ENCODE measurements at places on chromosomes 7 and 10.

- no peak for DNase-seq
Observed at GRCh38 chr10:1123972-1124371, 67.8 kb downstream of the WDR37 start.

GRCh38 chr7:44380831-44381493 lies 55.6 kb upstream of the CAMK2B start:
- no peak for DNase-seq

DNA sequence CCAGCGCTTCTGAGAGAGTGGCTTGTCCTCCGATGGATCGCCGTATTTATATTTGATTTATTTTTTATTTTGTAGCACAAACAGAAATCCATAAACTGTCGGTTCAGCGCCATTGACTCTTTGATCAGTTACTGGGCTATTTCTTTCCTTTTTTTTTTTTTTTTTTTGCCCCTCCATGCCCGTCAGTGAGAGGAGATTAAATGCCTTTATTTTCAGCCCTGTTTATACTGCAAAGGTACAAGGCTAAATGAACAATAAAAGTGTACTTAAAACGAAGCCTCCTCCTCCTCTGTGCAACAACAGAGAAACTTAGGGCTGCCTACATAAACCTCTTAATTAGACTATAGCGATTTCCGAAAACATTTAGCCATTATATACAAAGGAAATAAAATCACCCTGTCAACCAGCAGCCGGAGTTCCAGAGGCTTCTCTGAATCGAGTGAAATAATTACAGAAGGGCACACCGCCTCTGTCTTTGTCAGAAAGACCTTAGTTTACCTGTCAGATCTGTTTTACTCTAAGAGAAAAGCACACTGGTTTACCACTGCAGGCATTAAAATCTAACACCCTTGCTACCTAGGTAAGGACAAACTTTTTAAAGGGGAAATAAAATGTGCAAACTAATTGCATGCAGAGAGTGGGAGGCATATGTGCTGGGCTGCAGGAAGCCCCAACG lies 3.5 kb downstream of the EBF3 start:
- no peak for DNase-seq

GRCh38 chr7:141073173-141073640 lies 657 bp upstream of the TMEM178B start:
- DNase-seq = no peak

- DNase-seq = no peak
Observed at GRCh38 chr10:75417522-75417927, 13.9 kb upstream of the LRMDA start.

- DNase-seq = no peak
Observed at GRCh38 chr7:29044554-29044953, 86.4 kb upstream of the TRIL start.

- DNase-seq = no peak
Observed at GRCh38 chr10:133219782-133220181, 10.2 kb upstream of the UTF1 start.

DNA sequence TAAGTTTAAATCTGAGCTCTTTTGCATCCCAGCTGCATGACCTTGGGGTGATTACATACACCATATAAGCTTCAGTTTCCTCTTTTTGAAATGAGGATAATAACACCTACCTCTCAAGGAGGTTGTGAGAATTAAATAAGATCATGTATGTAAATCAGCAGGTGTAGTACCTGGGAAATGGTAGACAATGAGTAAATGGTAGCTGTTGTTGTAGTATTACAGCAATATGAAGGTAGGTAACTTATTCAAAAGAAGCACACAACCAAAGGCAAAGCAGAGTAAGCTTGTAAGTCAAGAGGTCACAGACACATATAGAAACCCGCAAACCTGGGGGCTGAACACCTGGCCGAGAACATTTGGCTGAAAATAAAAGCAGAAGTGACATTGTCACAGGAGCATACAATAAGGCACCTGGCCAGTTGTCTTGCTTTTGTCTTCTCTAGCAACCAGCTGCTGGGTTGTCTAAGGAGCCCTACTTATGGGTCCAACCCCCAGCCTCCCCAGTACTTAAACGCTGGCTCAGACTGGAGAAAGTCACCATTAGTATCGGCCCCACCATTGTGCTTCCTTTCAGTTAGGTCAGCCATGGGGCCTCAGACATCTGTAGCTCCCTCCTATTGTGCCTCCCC lies 203.6 kb upstream of the MKLN1 start:
- no peak for DNase-seq

DNA sequence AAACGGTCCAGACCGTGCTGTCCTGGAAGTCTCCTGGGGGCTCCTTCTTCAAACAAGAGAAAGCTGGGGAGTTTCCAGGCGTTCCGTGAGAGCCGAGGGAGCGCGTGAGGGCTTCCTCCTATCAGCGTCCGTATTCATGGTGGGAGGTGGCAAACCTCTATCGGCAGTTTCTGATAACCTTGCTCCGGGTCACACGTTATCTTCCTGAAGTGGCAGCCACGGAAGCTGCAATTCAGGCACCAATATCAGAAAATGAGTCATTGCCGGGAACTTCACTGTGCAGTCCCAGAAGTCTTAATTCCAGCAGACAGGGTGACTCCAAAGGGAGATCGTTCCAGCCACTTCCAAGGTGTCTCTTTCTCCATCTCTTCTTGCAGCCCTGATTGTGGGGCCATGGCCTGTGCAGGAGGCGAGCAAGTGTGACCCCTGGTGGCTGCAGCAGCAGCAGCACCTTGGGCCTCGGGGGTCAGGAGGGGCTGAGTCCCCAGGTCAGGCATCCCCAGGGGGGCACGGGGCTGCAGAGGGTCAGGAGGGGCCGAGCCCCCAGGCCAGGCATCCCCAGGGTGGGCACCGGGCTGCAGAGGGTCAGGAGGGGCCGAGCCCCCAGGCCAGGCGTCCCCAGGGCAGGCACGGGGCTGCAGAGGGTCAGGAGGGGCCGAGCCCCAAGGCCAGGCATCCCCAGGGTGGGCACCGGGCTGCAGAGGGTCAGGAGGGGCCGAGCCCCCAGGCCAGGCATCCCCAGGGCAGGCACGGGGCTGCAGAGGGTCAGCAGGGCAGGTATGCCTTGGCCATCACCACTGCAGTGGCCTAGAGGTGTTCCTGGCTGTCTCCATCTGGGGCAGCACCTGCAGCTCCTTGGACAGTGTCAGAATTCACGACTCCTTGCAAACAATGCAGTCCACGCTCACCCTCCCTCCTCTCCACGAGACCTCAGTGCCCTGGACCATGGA lies 538.7 kb downstream of the DNAJB6 start:
- peak; percentile 36 for DNase-seq

- DNase-seq = no peak
Observed at GRCh38 chr7:131321656-131322055, 6.0 kb upstream of the MKLN1 start.

GRCh38 chr10:100823194-100823593 lies 77.8 kb downstream of the PAX2 start:
- DNase-seq = no peak

GRCh38 chr10:73247509-73248258 lies 629 bp upstream of the DNAJC9 start:
- DNase-seq = no peak

GRCh38 chr7:77184990-77185389 lies 14.6 kb downstream of the FGL2 start:
- no peak for DNase-seq

DNA sequence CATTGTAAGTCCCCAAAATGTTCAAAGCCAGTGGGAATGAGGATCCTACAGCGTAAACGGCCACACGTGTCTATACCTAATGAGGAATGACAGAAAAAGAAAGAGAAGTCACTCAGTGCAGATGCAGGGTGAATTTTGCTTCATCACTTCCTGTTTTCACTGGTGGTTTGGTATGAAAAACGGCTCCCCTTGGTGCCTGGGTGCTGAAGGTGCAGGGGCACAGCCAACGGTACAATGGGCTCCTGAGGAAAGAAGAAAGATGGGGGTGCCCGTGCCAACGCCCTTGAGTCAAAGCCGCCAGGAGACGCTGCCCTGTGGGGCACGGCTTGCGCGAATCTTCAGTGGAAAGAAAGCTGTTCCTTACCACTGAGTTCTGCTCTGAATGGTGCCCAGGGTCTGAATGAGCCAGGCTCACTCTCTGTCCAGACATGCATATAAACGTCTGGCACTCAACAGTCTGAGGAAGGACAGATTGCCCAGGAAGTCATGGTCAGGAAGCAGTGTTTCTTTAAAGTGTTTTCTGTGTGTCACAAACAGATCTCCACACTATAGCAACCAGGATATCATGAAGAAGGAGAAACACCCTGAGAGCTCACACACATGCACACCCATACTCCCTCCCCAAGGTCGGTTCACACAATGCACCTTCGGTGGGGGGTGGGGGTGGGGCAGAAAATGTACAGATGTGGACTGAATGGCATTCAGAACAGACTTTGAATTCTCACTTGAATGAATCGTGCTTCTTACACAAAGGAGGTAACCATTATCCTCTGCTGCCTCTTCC lies 105.8 kb downstream of the ELMO1 start:
- DNase-seq = peak; percentile 43

- no peak for DNase-seq
Observed at GRCh38 chr10:96641396-96642295, 54.8 kb upstream of the TM9SF3 start.

- no peak for DNase-seq
Observed at GRCh38 chr10:73588656-73589055, 2.5 kb downstream of the USP54 start.

GRCh38 chr10:78600740-78601139 lies 468.0 kb upstream of the ZMIZ1 start:
- DNase-seq = no peak

GRCh38 chr10:122163174-122164022 lies 107.7 kb upstream of the BTBD16 start:
- DNase-seq = no peak

DNA sequence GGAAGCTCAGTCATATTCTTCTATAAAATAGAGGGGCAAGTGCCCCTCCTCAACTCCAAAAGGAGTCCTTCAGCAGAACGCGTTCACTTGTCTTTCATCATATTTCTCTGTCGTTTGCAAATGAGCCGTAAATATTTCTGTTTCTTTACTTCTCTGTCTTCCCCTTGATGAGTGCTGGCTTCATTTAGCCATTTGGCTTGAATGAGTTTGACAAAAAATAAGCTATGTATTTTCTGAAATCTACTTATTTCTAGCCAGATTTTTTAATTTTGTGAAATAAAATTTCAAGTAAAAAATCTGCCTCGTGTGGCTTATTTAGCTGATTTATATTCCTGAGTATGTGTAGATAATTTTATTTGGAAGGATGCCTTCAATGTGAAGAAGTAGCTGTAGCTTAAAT lies 170.8 kb upstream of the DGKB start:
- no peak for DNase-seq

DNA sequence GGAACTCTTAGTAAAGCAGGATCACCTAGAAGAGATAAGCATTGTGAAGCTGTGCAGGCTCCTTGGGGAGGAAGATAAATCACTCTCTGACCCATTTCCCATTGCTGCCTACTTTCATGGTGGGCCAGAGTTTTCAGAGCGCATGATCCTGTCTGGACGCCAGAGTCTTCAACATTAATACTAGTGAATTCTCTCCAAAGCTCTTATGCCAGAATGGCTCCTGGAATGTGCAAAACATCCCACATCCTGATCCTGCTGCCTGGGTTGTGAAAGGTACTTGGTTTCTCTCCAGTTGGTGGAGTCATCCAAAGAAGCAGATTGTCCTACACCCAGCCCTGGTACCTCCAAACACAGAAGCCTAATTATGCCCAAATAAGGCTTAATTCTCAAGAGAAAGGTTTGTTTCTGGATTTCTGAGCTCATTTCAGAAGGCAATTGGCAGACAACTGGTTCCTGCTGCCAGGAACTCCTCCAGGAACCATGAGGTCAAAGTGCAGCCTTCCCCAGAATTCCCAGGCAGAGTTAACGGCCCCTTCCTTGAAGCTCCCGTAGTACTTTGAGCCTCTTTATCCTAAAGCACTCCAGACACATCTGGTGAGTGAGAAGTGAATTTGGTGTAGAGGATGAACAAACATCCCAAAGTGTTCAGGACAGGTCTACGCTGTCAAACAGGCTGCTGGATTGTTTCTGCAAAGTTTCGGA lies 495.2 kb downstream of the PLXNA4 start:
- DNase-seq = no peak

GRCh38 chr10:57222129-57222528 lies 861.1 kb upstream of the ZWINT start:
- no peak for DNase-seq

GRCh38 chr7:1368184-1368681 lies 91.0 kb downstream of the MICALL2 start:
- DNase-seq = no peak

DNA sequence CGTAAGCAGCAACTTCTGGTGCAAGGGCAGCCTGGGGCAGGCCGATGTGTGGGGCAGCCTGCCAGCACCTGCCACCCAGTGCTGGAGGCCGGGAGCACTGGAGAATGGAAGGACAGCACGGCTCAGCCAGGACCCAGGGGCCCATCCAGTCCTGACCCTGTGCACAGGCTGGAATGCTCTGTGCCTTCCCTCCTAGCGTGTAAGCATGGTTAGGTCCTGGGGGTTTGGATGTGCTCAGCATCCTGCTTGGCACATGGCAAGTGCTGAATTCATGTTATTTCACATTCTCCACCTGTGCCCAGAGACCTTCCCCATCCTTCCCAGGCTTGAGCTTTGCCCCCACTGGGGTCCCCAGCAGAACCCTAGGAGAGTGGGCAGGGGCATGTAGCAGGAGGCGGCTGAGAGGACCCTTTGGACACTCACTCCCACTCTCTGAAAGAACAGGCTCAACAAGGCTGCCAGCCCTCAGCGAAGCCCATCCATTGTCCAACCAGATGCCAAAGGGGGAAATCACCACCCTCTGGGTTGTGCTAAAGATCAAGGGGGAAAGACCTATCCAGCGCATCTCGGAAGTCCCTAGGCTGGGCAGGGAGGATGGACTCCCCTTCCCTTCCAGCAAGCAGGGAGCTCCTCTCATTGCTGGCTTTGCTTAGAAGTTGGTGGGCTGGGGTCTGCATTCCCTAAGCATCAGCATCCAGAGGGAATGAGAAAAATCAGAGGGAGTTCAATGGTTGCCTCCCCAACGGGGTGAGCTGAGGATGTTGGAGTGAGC lies 29.7 kb downstream of the ANXA8 start:
- no peak for DNase-seq

DNA sequence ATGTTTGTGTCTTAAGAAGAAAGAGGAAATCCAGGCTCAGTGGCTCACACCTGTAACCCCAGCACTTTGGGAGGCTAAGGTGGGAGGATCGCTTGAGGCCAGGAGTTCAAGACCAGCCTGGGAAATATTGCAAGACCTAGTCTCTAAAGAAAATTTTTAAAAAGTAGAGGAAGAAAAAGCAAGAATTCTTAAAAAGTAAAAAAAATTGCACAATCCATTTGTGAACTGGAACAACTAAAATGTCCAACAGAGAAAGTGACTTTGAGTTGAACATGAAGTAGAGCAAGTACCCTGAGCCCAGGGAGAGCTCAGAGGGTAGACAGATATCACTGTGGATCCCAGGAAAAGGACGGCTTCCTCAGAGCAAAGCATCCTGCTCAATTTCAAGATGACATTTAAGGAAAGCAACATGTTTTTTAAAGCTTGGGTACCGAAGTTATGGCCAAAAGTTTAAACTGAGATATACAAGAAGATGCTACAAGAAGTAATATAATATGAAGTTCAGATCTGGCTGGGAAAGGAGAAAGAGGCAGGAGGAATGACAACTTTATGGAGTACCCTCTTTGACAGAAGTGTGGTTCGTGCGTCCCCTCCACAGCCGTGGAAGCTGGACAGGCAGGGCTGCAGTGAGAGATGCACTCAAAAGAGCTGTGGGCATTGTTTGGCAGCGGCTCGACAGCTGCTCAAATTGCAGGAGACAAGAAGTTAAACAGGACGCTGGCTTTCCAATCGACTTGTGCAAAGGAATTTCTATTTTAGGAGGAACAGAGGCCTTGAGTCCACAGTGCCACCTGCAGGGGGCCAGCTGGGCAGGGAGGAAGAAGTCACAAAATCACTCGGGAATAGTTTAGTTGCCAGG lies 201.3 kb downstream of the JCAD start:
- DNase-seq = no peak

Data from activated CD8-positive, alpha-beta memory T cell treated with anti-CD3 and anti-CD28 coated beads for 1 hour (primary cell).